Choroid plexus epithelial cell (primary cell): ENCODE measurements at places on chromosomes 2 and 18.

GRCh38 chr2:19746611-19747309, 155.0 kb downstream of the TTC32 start:
- DNase-seq: peak; percentile 52

- peak; percentile 14 for DNase-seq
Measured at GRCh38 chr2:230010501-230010900, 58.2 kb downstream of the SLC16A14 start.

DNA sequence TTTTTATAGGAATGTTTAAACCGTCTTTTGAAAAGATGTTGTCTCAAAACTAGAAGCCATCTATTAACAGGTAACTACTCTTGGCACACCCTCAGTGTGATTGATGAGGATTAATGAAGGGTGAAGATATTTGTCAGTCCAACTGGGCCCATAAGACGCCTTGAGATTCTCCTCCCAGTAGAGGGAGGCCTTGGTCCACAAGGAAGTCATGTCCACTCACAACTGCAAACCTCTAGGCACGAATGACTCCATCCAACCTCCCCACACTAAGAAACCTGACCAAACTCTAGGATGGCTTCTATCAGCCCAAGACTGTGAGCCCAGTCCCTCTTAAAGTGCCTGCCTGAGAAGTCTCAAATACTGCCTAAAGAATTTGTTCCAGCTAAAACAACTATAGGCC, 19.2 kb upstream of the GRP start:
- DNase-seq: peak; percentile 5

DNA sequence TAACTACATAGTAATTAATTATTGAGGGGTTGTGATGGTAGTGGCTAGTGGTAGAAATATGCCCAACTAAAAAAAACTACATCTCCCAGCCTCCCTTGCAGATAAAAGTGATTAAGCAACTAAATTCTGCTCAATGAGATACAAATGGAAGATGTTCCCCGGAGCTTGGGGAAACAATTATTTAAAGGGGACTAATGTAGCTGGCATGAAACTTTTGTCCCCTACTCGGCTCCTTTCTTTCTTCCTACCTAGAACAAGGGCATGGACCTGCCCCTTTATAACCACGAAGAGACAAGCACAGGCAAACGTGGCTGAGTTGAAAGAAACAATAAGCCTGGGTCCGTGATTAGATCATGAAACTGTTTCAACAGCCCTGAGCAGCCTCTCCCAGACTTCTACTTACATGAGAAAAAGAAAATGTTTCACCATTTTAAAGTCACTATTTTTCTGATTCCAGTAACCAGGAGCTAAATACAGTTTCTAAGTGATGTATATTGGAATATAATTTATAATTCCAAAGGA, 236.9 kb downstream of the SCG2 start:
- no peak for DNase-seq

- no peak for DNase-seq
Measured at GRCh38 chr2:220814441-220814840, 757.7 kb downstream of the EPHA4 start.

DNA sequence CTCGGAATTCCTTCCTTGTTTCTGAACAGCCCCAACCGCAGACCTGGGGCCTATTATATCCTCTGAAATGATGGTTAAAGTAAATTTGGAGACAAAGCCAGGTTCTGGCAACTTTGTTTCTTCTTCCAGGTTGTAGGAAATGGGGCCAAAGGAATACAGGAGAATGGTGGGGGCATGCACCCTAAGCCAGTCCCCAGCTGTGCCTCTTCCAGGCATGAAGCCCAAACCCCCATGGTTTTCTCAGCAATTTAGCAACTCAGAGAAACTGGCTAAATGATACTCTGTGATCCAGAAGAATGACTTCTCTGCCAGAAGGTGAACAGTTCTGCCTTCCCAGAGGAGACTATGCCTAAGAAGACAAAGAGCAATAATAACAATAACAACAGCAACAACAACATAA, 635.0 kb upstream of the FANCL start:
- DNase-seq: no peak

DNA sequence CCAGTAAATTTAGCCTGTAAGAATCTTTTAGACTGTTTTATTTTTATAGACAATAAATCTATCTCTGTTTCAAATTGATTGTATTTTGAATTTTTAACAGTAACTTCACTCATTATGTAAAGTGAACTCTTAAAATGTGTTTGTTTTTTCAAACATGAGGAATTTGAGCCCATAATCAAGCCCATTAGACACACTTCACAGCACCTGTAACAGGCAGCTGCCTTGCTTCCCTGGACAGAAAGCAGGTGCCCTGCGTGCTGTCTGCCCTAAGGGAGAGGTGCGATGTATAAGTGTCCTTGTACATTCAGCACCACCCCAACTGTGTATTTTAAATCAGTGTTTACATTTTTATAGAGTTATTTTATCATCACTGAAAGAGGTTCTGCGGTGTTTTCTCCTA, 186.5 kb upstream of the TPO start:
- DNase-seq: no peak

DNA sequence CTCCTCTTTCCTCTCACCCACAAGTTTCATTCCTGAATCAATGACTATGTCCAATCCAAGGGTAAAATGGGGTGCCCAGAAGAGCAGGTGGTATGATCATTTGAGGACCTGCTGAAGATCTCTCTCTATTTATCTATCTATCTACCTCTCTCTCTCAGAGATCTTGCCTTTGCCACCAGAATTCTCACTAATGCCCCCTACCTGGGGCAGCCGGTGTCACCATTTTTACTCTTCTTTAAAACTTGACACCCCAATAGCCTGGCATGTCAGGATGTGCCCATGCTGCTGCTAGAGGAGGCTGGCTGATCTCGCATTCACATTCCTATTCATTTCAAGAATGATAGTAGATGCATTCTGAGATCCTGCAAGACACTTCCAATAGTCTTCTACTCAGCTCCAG, 24.3 kb upstream of the RPIA start:
- DNase-seq: no peak

GRCh38 chr2:12335995-12336394, 380.7 kb upstream of the TRIB2 start:
- DNase-seq: no peak

DNA sequence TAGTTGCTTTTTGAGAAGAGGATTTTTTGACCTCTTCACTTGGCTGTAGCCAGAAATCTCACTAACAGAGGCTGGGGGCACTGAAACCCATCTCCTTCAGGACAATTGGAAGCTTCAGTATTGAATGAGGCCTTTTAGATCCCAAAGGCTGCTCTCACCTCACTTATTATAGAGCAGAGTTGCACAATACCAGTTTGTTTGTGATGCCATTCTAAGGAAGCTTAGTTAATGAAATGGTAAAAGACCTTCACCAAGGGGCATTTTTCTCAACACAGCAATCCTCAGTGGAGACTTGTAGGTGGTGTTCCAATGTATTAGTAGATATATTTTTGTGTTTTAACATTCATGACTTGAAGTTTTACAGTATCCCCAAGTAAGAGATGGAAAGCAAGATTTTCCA, 71.0 kb upstream of the RFX8 start:
- no peak for DNase-seq

GRCh38 chr2:231715988-231716616, 7.8 kb downstream of the PTMA start:
- DNase-seq: peak; percentile 37

GRCh38 chr2:20208476-20208859, 16.5 kb downstream of the SDC1 start:
- peak; percentile 64 for DNase-seq

GRCh38 chr2:230778350-230779063, 65.9 kb downstream of the CAB39 start:
- peak; percentile 43 for DNase-seq

- DNase-seq: peak; percentile 41
Measured at GRCh38 chr18:183769-184168, 25.4 kb downstream of the USP14 start.

DNA sequence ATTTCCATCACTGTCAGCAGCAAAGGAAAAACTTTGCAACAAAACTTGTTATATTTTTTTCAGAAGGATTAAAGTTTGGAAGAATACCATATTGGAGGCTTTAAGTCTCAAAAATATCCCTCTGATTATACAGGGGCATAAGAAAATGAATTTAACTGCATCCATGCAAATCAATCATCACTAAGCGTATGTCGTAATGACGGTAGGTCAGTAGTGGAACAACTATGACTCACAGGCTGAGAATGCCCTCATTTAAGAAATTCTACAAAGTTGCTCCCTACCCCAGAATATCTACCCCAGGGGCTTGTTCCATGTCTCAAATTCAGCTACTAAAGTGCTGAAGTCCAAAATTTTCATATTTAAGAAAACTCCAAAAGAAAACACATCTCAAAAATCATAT, 12.5 kb upstream of the NAB1 start:
- DNase-seq: peak; percentile 85

DNA sequence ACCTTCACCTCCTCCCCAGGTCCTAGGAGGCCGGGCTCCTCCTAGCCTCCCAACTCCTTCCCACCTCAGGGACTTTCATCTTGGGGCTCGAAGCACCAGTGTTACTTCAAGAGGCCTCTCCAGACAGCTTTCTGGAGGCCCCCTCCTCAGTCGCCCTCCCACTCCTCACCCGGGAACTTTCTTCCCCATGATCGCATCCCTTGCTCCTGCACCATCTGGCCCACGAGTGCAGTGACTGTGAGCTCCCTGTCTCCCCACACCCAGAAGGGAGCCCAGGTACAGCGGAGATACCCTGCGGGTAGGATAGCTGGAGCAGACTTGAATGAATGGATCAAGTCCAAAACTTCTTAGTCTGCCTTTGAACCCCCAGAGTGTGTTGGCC, 6.1 kb downstream of the ERFE start:
- DNase-seq: no peak

- peak; percentile 70 for DNase-seq
Measured at GRCh38 chr2:237931205-237931721, 35.6 kb upstream of the UBE2F start.

GRCh38 chr18:11258039-11258610, 108.8 kb upstream of the PIEZO2 start:
- no peak for DNase-seq

GRCh38 chr2:209875270-209875669, 103.6 kb downstream of the UNC80 start:
- no peak for DNase-seq

- peak; percentile 62 for DNase-seq
Measured at GRCh38 chr18:31741097-31741735, 19.5 kb downstream of the SLC25A52 start.

- DNase-seq: peak; percentile 90
Measured at GRCh38 chr2:222594679-222595078, 61.2 kb downstream of the FARSB start.

DNA sequence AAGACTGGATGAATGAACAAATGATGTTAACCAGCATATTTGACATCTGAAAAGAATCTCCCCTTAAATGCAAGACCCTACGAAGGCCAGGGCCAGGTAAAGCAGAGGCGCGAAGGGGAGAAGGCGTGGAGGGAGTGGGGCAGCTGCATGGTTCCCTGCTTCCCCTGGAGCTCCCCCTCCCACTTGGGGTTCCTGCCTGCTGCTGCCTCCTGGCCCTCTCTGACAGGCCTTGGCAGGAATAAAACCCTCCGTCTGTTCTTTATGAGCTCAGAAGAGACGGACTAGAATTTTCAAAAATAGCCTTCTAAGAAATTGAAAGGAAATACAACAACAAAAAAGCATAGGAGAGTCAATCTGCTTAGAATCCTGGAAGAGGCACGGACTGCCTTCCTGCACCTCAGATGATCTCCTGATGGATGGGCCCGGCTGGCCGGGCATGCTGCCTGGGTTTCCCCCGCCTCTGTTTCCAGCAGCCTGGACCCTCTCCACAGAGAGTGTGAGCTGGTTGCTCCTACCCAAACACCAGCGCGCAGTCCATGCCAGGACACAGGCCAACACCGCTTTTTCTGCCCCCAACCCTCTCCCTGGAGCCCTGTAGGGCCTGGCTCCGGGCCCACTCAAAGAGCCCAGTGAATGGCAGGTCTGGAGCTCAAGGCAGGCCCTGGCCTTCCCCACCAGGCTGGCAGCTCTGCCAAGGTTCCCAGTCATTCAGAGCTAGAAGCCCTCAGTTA, 23.9 kb downstream of the CFAP65 start:
- DNase-seq: no peak

DNA sequence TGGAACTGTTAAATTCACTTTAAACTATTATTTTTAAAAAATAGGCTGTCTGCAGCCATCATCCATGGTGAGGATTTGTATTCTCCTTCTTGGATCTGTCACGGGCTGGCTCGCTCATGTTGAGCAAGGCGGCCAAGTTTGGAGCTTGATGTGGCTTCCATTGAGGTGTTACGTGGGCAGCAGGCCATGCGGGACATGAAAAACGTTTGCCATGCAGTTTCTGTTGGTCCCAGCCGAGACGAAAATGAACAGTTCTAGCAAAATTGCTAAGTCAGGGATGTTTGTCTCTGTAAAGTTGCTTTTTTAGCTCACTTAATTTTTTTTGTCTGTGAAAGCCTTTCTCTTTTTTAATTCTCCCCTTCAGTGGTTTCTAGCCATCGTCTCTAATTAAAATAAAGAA, 70.2 kb upstream of the MGAT5 start:
- DNase-seq: no peak

DNA sequence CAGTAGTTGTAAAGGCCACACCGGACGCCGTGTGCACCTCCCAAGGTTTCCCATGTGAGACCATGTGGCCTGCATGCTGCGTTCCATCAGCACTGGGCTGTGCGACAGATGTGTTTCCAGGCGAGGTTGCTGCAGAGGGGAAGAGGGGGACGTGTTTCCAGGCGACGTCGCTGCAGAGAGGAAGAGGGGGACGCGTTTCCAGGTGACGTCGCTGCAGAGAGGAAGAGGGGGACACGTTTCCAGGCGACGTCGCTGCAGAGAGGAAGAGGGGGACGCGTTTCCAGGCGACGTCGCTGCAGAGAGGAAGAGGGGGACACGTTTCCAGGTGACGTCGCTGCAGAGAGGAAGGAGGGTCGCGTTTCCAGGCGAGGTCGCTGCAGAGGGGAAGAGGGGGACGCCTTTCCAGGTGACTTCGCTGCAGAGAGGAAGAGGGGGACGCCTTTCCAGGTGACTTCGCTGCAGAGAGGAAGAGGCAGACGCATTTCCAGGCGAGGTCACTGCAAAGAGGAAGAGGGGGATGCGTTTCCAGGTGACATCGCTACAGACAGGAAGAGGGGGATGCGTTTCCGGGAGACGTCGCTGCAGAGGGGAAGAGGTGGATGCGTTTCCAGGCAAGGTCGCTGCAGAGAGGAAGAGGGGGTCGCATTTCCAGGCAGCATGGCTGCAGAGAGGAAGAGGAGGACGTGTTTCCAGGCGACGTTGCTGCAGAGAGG, 24.5 kb downstream of the NFATC1 start:
- no peak for DNase-seq

DNA sequence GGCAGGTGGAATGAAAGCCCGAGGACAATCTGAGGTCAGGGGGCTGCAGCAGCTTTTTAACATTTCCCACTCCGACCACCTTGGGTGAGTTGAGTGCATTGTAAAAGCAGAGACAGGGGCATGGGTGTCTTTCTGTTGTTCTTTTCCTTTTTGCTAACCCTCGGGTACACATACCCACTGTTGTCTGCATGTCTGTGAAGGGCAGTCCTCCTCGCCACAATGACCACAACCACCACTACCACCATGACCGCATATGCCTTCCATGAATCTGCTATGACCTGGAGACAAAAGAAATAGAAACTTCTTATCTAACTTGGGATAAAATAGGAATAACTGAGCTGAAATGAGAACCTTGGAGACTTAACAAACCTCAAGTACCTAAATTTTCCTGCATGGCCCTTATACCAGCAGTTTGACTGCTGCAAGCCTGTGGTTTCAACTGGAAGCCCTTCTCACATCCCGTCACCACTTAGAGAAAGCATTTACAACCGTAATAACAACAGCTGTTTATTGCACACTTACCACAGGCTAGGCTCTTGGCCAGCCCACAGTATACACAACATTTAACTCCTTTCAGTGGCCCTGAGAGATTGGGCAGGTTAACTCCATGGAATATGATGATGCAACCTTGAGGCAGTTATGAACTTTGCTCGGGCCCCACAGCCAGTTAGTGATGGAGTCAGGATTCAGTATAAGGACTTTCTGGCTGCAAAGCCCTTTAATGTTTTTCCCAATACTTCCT, 80.3 kb downstream of the GYPC start:
- peak; percentile 59 for DNase-seq
